ENCODE measurements at places on chromosomes 12 and 14.

GRCh38 chr14:96304956-96305355 lies 48.9 kb downstream of the BDKRB1 start:
- DNase-seq, result no peak

DNA sequence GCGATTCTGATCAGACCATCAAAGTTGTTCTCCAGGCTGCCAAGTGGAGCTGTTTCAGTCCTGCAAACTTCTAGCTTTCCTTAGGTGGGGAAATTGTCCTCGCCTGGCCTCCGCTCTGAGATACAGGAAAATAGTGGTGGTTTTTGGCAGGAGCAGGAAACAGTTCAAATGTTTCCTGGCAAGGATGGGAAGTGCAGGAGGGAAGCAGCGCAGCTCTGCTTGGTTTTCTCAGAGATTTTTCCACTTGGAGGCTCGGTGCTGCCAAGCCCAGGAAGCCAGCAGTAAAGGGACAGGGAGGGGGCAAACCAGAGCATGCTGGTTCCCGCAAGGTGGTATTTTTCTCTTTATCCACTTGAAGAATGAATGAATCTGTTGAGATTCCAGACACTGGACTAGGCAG lies 17.0 kb downstream of the TMEM63C start:
- no peak for DNase-seq

DNA sequence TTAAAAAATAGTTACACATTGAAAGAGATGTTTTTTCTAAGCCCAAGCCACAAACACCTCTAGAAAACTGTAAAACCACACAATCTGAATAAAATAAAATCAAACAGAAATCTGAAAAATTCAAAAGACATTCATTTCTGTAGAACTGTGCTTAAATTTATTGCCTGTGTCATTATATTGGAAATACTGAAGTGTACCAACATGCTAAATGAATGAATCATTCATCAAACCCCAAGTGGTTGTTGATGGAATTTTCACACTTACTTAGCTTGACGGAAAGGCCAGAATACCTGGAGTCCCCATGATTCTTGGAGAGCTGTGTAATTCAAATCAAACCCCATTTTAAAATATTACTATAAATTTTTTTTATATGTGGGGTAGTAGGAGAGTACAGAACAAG lies 2.7 kb downstream of the KITLG start:
- no peak for DNase-seq

DNA sequence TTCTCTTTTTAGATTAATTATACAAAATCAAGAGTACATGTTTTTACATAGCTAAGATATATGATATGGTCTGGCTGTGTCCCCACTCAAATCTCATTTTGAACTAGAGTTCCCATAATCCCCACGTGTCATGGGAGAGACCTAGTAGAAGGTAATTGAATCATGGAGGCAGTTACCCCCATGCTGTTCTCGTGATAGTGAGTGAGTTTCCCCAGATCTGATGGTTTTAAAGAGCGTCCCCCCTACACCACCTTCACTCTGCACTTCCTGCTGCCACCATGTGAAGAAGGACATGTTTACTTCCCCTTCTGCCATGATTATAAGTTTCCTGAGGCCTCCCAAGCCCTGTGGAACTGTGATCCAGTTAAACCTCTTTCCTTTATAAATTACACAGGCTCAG lies 21.4 kb upstream of the DRAM1 start:
- DNase-seq, result no peak

GRCh38 chr14:37081218-37081617 lies 91.2 kb downstream of the SLC25A21 start:
- no peak for DNase-seq

DNA sequence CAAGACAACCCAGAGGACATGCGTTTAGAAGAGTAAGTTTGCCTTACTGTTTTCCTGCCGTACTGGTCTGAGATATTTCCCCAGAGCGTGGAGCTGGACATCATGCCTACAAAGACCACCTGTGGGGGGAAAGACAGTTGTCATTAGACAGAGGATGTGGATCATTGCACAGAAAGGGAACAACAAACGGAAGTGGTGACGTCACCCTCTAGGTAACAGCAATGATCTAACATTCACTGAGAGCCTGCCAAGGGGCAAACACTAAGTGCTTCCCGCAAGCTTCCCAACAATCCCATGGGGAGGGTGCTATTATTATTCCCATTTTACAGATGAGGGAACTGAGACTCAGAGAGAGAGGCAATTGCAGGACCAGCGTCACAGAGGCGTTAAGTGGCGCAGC lies 48.5 kb downstream of the SVOP start:
- DNase-seq, result no peak

GRCh38 chr12:9971181-9971580 lies at the start of gene CLEC12A:
Gene CLEC12A (plus strand): TSS chr12:9971409. CDS start chr12:9971597, 188 bp downstream.
- no peak for DNase-seq

GRCh38 chr14:88166616-88167015 lies 156.5 kb downstream of the KCNK10 start:
- no peak for DNase-seq

DNA sequence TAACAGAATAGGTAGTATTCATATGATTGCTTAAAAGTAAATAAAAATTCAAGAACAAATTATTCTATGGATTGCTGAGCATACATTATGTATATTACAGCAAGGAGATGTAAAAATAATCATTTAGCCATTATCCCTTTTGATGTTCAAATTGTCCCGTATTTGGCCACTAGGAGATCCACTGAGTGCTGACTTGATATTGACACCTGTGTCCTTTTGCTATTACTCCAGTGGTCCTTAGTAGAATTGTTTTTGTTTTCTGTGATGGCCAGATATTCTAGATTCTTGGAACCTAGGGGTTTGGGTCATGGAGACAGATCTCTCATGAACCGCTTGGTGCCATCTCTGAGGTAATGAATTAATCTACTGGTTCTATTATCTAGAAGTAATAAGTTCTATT lies 16.8 kb downstream of the ERO1A start:
- DNase-seq, result no peak

- no peak for DNase-seq
These were observed 32.0 kb downstream of the ARF6 start for GRCh38 chr14:49924852-49925251.

DNA sequence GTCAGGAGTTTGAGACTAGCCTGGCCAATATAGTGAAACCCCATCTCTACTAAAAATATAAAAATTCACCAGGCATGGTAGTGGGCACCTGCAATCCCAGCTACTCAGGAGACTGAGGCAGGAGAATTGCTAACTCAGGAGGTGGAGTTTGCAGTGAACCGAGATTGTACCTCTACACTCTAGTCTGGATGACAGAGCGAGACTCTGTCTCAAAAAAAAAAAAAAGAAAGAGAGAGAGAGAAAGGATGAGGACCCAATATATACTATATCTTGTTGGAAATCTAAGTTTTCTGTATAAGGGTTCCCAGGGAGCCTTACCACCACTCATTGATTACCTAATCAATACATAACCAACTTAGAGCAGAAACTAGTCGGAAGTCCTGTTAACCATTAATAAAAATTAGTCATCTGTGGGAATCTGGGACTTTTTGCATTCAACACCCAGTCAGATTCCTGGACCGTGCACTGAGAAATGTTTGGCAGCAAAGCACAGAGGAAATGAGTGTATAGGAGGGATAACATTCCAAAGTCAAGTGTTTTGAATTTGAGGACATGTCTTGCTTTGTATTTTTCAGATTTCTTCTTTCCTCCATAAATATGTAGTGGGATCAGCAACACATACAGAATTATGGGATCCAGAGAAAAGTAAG lies 44.8 kb upstream of the NR2C1 start:
- DNase-seq, result no peak

DNA sequence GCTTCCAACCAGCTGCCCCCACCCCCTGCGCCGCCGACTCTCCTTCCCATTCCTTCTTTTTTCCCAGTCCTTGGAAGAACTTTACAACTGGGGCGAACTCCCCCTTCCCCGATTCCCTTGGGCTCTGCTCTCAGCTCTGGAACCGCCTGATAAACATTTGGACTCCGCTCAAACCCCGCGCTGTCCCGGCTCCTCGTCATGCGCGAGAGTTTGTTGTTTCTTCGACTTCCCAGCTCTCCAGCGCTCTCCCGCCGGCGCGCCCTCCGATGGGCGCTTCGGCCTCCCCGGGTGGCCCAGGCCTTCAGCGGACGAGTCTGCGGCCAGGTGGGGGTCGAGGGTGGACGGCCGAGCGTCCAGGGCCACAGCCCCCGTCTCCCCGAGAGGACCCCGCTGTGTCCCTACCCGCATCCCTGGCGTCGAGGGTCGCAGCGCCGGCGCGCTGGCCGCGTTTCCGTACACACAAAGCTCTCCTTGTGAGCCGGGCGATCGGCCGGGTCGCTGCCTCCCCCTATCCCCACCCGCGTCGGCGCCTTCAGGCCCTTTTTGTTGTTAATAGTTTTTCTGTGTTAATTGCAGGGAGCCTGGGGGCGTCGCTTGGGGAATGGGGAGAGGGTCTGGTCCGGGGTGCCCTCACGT lies 847 bp downstream of the MMP14 start:
- DNase-seq, result no peak

DNA sequence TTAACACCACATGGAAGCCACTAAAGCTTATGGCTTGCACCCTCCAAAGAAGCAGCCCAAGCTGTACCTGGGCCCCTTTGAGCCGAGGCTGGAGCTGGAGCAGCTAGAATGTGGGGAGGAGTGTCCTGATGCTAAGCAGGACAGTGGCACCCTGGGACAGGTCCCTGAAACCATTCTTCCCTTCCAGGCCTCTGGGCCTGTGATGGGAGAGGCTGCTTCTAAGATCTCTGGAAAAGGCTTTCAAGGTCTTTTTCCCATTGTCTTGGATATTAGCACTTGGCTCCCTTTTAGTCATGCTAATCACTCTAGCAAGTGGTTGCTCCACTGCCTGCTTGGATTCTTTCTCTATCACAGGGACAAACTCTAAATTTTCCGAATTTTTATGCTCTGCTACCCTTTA lies 40.9 kb downstream of the OSBPL8 start:
- no peak for DNase-seq

GRCh38 chr12:32400114-32400672 lies 835 bp downstream of the FGD4 start:
- DNase-seq, result no peak

GRCh38 chr12:121628037-121628436 lies 1.7 kb downstream of the ORAI1 start:
- no peak for DNase-seq

GRCh38 chr14:83085725-83086124 lies 1552.1 kb upstream of the SEL1L start:
- no peak for DNase-seq

- no peak for DNase-seq
These were observed 21.4 kb upstream of the SEL1L start for GRCh38 chr14:81555051-81555450.

Data from stimulated activated CD4-positive, alpha-beta T cell treated with anti-CD3 and anti-CD28 coated beads, TNF-alpha, amount 100 ng/mL, for 48 hours (primary cell).